Activated T-helper 1 cell treated with Interleukin-2 at 50 U/mL for 16 hours (primary cell): ENCODE measurements at places on chromosomes 13 and 19.

DNA sequence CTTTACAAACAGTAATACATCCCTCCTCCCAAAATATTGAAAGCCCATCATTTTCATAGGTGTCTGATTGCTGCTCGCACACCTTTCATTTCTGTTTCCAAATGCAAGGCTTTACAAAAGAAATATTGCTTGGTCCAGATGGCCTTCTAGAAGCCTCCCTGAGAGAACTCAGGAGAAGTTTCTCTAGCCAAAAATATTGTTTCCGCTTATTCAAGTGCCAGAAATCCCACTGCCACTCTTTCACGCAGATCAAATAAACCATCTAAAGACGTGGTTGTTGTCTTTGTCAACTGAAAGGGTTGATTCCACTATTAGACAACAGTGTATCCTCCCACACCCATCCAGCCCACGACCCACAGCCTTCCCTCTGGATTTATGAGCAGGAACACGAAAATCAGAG lies 96.2 kb downstream of the ZIC5 start:
- no peak for DNase-seq

DNA sequence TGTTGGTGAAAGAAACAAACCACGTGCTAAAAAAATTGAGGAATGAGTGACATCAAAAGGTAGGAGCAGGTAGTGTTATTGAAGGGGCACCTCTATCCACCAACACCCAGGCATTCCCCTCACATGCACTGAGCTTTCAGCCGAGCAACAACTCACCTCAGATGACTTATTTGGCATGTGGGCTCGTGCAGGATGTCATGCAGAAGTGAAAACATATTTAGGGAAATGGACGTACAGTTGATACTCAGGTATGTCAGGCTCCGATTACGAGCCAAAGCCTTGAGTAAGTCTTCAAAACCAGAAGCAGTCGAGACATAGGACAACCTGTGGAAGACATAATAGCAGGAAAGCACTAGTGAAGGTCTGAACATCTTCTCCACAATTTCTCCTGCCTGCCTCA lies 30.4 kb downstream of the NLRP11 start:
- no peak for DNase-seq

DNA sequence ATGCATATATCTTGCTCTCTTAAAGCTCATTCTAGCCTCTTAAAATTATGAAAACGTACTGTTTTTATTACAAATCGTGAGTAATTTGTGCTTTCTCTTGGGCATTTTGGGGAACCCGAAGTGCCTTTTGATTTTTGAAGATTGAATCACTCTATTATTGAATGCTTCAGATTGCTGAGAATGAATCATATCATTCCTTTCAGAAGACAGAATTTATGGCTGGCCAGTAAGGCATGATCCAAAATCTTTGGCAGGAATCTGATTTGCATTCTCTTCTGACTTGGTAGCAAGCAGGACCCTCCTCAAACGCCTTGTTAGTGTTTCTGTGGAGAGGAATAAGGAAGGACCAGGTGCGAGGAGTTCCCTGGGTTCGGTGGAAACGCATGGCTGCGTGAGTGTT lies 49.5 kb downstream of the STARD13 start:
- DNase-seq: no peak

GRCh38 chr13:23505007-23505406 lies 65.2 kb upstream of the TNFRSF19 start:
- DNase-seq: no peak

DNA sequence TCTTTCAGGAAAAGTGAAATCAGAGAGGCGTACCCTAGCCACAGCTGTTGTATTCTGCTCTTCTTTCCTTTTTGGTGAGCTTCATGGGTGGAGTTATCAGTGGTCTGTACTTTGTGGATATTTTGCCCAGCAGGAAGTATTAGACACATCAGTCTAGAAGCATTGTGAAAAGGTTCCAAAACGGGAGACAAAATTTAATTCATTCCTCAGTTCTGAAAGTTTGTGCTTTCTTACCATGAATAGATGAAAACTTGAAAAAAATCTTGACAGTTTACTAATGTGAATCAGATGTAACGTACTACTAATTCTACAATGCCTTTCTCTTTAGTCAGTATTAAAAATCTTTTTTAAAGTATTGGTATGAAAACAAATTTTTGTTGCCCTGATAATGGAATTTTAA lies 116.8 kb downstream of the DNAJC3 start:
- DNase-seq: no peak

DNA sequence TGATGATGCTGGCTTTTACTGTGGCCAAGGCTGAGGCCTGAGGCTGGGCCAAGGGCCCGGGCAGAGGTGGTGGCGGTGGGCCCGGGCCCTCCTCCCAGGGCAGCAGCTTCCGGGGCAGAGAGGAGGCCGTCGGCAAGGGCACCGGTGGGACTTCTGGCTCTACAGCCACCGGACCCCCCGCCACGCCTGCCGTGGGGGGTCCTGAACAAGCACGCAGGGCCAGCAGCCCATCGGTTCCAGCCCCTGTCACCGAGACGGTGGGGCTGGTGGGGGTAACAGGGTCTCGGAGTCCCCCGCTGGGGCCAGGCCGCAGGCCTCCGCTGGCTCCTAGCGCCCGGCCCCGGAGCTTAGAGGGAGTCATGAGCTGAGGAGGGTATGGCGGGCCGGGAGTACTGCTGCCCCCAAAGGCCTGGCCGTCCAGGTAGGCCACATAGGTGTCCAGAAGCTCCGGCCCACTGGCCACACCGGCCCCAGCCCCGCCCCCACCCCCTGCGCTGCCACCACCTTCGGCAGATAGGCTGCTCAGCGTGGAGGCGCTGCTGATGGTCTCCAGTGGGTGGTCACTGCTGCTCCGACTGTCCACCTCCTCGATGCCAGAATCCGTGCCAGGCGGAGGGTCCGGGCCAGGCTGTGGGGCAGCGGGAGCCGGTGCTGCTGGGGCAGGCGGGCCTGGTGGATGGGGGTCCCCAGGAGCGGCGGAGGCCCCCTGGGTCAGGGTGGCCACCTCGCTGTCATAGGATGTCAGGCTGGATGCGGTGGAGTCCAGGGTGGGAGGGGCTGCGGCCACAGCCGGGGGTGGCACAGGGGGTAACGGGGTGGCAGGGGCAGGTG lies 17.3 kb downstream of the C19orf81 start:
- DNase-seq: no peak

GRCh38 chr13:109919715-109920375 lies 133.5 kb upstream of the IRS2 start:
- no peak for DNase-seq

- DNase-seq: peak; percentile 16
Measured at GRCh38 chr19:46428239-46429135, at the start of gene PNMA8C. PNMA8C (minus strand) TSS chr19:46428936; CDS start chr19:46428359, 577 bp downstream.

DNA sequence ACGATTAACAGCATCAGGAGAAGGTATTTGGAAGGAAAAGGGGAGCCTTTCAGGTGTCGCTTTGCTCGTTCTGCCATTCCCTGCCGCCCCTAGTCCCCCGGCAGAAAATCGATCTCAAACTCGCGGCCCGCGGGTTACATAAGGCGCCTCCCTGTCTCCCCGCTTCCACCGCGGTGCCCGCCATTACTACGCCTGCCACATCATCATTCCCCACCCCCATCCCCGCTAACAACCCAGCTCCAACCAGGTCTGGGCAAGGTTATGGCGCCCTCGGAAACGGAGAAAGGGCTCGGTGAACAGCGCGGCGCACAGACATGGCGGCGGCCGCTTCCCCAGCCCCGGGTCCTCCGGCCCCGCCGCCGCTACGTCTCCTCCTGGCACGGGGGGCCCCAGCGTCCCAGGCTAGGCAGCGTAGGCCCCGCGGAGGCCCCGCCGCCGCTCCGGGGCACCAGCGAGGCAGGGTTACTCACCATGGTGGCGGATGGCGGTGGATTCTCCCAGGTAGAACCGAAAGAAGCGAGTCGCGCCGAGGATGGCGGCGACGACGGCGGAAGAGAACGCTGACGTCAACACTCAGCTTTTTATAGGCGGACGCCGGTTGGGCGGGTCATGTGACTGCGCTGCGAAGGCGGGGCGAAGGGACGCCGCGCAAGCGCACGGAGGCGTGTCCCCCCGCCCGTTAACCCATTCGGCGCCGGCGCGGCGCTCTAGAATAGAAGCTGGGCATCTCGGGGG lies at the start of gene EEF2:
Gene EEF2 (minus strand): TSS at position 556 of the 735 bp plus-strand sequence. CDS start 83 bp downstream, at position 473.
- peak; percentile 86 for DNase-seq

- DNase-seq: no peak
Measured at GRCh38 chr19:33503030-33503429, 18.6 kb downstream of the PEPD start.

- DNase-seq: no peak
Measured at GRCh38 chr13:33328701-33329100, 43.1 kb upstream of the STARD13 start.

DNA sequence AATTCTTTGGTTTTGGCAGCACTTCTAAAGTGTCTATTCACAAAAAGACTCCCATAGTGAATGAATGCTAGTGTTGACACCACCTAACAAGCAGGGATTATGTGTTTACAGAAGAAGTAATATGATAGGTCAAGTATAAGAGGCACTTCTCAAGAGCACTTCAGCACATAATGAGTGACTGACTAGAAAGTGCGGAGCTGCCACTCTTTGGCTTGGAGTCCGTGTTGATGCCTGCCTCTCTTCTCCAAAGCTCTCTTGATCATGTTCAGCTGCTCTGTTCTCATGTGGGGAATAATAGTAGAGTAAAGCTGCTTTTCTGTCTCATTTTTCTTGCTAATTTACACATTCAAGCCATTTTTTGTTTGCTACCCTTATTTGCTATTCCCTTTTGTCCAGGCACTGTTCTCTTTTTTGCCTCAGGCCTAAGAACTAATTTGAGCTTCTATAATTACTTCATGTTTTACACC lies 22.7 kb upstream of the MAB21L1 start:
- DNase-seq: no peak

GRCh38 chr19:33300009-33300893 lies 2.1 kb downstream of the CEBPA start:
- DNase-seq: no peak

DNA sequence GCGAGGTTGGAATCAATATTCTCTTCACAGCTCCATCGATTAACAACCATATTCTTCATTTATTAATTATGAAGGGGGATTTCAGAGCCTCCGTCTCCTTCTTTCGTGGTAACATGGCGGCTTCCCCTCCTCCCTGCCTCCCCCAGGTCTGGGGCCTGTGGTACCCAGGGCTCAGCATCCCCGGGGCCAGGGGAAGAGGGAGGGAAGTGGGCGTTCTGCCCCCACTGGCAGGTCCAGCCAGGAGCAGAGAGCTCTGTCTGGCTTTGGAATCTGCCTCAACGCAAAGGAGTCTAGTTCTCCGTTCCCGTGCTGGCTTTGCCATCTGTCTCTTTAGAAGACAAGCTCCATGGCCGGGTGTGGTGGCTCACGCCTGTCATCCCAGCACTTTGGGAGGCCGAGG lies 37.8 kb upstream of the ONECUT3 start:
- DNase-seq: no peak
